ENCODE measurements at places on chromosomes 5 and 9. TPM values are rescaled to one million over a fixed set of nuclear protein-coding genes. Genes with fewer than 3 reads are reported as not detected.

GRCh38 chr9:21579247-21579671 lies 97.1 kb upstream of the IFNE start:
- DNase-seq = no peak

- no peak for DNase-seq
These were observed 48.6 kb downstream of the AMBP start for GRCh38 chr9:114029311-114030170.

DNA sequence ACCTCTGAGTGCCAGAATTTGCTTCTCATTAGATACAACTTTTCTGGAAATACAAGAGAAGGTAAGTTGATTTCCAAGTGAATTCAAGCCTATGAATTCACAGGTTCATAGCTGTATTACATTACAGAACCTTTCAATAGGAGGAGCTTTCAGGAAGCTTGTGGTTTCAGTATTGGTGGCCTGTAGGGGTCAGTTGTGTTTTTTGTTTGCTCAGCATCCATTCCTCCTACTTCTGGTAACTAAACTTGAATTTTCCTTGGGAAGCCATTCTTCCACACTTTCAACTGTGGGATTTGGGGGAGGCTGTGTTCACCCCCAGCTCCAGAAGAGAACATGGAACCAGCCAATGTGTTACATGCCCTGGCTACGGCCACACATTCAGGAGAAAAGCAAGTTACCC lies 5.6 kb upstream of the CYSTM1 start:
- no peak for DNase-seq

DNA sequence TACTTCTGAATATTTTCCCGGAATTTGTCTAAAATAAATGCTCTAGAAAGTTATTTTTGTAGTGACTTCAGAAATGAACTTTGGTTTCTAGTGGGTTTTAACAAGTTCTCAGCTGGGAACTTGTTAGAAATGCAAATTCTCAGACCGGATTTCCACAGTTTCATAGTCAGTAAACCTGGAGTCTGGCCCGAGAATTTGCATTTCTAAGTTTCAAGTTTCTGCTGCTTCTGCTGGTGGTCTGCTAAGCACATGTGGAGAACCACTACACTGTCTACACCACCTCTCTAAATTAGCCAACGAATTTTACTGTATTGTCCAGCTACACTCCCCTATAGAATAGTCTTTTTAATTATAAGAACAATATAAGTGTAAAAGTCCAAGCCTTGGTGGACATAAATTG lies 208.0 kb downstream of the CHSY3 start:
- DNase-seq = no peak

DNA sequence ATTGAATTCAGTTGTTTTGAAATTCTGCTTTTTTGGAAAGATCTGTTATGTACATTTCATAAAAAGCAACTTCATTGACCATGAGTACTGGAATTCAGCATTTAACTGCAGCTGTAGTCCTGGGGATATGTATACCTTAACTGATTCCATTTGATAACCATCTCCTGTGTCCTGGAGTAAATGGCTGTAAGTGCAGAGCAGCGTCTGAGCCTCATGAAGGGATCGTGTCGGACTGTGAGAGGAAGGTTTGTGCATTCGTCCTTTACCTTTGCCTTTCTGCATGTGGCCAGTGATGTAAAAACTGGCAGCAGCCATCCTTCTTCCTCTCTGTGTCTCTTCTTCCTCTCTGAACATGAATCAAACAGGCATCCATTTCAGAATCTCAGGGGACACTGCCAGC lies 287.2 kb downstream of the FANCC start:
- no peak for DNase-seq

DNA sequence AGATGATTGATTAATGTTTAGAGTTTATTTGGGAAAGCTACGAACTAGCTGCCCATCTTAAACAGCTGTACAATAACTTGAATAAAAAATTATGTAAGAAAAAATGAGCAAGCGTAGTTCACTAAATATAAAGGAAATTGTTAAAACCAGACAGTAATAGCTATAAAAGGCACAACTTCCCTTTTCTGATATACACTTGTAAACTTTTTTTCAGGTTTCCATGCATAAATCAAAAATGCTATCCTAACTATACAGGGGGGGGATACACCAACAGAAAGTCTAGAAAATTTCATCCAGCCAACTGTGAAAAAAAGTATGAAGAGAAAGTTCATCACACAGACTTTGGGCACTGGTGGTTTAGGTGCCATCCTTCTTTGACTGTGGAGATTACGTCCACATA lies 122.3 kb downstream of the NR3C1 start:
- no peak for DNase-seq

LAMC3 gene
- total RNA-seq = 12.3 TPM

Data from H1 (cell line).